ENCODE measurements at places on chromosomes 5 and 9.

DNA sequence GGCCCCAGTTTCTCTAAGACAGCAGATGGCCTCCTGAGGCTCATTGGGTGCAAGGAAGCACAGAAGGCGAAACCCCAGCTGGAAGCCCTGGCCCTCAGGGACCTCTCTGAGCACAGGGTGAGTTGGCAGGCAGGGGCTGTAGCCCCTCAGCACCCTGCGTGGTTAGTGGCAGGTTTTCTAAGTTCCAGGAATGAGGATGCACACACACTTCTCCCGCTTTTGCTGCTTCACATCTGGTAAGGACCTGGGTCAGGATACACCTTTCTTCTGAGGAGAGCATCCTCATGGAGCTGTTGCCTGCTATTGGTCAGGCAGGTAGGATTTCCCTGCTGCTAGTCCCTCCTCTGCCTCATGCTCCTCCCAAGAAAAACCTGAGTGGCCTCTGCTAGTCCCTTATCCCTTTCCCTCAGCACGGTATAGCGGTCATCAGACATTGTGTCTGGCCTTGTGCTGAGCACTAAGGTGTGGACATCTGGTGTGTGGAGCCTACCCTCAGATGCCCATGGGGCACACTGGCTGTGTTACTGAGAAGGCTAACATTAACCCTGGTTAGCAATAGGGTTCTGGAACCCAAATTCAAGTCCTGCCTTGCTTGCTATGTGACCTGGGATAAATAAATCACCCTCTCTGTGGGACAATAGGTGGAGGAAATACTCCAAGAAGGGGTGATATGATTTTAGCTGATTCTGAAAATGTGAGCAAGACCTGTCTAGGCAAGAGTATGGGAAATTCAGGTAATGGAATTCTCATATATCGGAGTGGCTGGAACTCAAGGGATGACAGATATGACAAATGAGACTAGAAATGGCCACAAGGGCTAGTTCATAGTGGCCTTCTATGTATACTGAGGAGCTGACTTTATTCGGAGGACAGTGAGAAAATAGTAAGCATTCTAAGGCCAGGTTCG lies 1.6 kb downstream of the SLC22A4 start:
- DNase-seq = no peak

DNA sequence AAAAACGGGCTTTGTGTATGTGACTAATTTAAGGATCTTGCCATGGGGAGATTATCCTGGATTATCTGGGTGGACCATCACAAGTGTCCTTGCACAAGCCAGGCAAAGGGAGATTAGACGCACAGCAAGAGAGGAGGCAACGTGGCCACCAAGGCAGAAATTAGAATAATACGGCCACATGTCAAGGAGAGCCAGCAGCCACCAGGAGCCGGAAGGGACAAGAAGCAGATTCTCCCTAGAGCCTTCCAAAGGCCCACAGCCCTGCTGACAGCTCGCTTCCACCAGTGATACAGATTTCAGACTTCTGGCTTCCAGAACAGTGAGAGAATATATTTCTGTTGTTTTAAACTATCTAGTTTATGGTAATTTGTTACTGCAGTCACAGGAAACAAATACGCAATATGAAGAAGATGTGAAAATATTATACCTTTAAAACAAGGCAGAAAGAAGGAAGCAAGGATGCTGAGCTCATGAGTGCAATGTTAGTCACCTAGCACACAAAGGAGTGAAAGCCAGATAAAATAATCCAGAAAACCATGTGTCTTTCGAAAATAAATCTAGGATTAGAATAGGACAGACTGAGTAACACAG lies 28.7 kb upstream of the F2RL1 start:
- no peak for DNase-seq

DNA sequence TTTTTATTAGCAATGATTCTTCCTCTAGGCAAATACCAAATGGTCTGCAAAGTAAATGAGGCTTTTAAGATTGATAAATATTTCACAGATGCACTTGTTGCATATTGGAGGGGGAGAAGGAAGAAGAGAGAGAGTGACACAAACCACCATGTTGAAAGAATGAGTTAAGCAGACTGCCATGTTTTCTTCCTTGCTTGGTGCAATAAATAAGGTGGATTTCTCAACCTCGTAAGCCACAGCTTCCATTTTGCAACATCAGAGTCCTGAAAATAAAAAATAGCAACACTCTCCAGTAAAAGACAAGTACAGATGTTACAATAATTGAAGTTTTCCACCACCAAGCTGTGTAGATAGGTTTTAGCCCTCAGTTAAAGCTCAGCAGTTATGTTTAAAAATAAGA lies 202.9 kb downstream of the SGCD start:
- no peak for DNase-seq

DNA sequence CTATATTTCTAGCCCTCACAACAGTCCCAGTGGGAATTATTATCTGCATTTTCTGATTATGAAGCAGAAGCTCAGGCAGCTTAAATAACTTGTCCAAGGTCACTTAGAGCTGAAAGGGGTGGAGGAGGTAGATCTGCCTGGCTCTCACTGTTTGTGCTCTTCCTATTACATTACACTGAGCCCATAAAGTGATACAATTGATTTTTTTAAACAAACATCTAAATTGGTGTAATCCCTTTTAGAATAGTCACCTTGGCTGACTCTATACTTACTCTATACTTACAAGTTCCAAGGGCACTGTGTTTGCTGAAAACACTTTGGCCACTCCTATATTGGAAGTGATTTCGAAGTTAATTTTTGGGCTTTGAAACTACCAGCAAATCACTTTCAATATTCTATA lies 144.7 kb downstream of the APBA1 start:
- DNase-seq = no peak

DNA sequence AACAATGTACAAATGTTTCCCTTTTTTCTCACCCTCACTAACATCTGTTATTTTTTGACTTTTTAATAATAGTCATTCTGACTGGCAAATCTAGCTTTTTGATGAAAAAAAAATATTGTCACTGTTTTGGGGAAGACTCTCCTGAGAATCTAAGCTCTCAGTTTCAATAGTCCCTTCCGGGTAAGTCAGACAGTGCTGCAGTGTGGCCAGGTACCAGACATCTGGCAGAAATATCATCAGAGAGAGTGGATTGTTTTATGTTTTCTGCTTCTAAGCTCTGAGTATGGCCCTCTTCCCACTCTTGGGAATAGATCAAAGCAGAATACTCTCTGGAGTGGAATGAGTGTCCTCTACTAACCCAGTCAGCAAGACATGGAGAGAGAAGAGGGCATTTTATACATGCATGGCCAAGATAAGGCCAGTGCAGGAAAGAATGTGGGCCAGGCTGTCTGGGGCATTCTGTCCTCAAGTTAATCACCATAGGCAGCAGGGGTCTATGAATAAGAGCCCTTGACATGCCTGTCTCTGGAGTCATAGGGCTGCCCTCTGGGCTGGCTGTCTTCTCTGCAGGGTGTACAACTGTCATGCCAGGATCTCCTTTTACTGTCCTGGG lies 38.5 kb upstream of the OR2S2 start:
- DNase-seq = no peak

GRCh38 chr5:66972004-66972403 lies 224.6 kb downstream of the CD180 start:
- no peak for DNase-seq

DNA sequence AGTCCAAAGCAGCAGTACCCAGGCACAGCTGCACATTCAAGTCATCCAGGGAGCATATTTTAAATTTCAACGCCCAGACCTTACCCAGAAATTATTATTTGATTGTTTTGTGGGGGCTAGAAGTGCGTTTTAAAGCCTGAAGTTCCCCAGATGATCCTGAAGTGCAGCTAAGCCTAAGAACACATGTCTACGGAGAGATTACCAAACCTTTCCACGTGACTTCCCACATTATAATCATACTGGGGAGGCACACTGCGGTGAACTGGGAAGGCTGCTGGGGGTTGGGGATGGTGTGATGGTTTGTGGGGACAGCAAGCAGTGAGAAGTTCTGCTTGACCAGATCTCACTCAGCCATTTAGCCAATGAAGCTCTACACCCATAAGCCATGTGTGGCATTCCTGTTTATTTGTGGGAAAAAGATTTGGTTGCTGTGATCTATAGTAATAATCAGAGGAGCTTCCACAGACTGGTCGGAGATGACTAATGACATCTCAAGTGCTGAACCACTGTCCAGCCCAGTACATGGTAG lies 93.4 kb upstream of the CDH6 start:
- no peak for DNase-seq
